NCI-H1436 (cell line): ENCODE measurements at places on chromosomes 12 and 14.

DNA sequence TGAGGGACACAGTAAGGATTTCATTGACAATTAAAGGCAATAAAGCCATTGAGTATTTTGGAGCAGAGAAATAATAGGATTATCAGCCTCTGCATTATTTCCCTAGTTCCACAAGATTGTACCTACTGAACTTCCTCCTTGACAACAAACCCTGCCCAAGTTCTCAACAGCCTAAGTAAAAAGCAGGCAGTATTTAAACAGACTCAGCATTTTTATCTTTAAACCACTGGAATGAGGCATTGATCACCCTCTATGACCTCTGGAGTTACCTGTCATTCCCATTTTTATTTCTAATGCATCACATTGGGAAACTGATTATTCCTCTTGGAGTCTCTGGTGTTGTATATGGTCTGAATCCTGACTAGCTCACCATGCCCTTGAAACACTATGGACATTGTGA lies 570.6 kb upstream of the STXBP6 start:
- no peak for DNase-seq

- no peak for DNase-seq
These were observed 38.5 kb upstream of the SFSWAP start for GRCh38 chr12:131672311-131672940.

- no peak for DNase-seq
These were observed 72.4 kb downstream of the USP15 start for GRCh38 chr12:62332598-62332997.

DNA sequence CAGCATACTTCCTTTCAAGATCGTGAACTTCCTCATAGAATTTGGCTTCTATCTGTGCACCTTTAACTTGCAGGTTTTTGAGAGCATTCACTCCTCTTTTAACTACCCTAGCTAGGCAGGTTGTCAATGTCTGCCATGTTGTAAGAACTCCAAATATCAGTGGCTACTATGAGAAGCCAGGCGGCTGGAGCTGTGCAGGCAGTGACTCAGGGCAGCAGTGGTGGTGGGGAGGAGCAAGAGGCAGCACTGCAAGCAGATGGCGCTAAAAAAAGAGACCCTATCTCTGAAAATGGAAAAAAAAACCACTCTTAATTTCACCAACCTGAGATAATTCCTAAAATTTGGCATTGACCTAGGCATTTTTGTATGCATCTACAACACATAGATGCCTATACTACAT lies 28.5 kb downstream of the YARS2 start:
- no peak for DNase-seq

- no peak for DNase-seq
These were observed 12.9 kb downstream of the RIOX1 start for GRCh38 chr14:73503648-73504047.

GRCh38 chr12:71972441-71973074 lies 33.9 kb downstream of the TPH2 start:
- DNase-seq = no peak

GRCh38 chr12:103181366-103182152 lies 224.1 kb downstream of the ASCL1 start:
- no peak for DNase-seq

DNA sequence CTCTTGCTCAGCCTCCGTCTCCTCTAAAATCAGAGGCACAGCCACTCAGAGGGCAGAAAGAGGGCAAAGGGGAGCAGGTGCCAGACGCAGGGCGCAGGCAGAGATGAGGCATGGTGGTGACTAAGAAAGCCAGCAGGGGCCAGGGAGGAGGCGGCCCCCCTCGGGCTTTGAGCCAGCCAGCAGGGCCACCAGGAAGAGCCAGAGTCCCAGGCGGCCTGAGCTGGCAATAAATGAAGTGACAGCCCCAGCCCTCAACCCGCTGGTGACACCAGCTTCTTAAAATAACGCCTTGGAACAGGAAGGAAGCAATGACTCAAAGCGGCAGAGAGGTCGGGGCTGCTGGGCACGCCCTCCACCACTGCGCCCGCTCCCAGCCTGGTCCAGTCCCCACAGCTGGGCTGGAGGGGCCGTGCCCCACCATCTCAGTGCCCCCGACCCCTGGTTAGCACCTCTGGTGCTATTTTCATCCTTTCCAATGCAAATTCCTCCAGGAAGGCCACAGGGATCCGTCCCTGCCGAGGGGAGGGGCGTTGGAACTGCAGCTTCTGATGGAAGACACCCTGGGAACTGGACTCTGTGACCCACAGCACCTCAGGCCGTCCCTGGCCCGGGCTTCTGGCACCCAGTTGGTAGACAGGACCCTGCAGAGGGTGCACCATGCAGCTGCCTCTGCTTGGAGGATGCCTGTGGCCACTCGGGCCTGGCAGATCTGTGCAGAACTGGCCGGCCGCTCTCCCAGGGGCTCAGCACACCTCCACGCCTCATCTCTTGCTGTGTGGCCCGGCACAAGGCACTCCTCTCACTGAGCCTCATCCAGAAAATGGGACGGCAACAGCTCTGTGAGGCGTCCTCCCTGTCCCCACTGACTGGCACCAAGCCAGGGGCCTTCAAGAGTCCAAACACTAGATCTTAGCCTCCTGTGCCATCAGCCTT lies 113.7 kb downstream of the NCOR2 start:
- DNase-seq = no peak

GRCh38 chr14:43786066-43786762 lies 720.9 kb downstream of the FSCB start:
- no peak for DNase-seq

GRCh38 chr14:77641534-77642341 lies 25.3 kb upstream of the SPTLC2 start:
- no peak for DNase-seq

DNA sequence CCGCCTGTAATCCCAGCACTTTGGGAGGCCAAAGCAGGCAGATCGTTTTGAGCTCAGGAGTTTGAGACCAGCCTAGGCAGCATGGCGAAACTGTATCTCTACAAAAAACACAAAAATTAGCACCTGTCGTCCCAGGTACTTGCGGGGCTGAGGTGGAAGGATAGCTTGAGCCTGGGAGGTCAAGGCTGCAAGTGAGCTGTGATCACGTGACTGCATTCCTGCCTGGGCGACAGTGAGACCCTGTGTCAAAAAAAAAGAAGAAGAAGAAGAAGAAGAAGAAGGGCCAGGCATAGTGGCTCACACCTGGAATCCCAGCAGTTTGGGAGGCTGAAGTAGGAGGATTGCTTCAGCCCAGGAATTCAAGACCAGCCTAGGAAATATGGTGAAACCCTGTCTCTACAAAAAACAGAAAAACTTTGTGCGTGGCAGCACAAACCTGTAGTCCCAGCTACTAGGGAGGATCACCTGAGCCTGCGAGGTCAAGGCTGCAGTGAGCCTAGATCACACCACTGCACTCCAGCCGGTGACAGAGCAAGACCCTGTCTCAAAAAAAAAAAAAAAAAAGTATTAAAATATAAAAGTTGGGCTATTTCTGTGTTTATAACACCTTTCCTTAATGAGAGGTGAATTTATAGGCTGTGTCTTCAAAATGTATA lies 15.5 kb downstream of the RXYLT1 start:
- no peak for DNase-seq

- DNase-seq = no peak
These were observed 8.4 kb downstream of the PLBD2 start for GRCh38 chr12:113366827-113367226.

GRCh38 chr12:12996209-12996608 lies 3.9 kb downstream of the HEBP1 start:
- no peak for DNase-seq

GRCh38 chr14:21990116-21990515 lies 316.5 kb upstream of the OR4E1 start:
- no peak for DNase-seq

DNA sequence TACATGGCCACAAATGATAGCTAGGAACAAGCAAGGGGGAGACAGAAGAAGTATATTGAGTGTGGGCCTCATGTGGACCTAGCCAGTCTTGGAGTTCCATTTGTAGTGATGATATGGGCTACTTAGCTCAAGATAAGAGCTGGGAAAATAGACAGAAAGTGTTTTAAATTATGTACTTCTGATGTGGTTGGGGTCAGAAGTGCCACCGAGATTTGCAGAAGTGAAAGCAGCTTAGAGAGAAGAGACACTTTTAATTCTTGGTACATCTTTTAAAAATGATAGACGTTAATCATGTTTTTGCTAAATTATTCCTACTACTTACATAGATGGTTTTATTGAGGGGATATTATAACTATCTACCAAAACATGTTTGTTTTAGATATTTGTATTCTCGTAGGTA lies 198.3 kb upstream of the PDZRN4 start:
- no peak for DNase-seq

DNA sequence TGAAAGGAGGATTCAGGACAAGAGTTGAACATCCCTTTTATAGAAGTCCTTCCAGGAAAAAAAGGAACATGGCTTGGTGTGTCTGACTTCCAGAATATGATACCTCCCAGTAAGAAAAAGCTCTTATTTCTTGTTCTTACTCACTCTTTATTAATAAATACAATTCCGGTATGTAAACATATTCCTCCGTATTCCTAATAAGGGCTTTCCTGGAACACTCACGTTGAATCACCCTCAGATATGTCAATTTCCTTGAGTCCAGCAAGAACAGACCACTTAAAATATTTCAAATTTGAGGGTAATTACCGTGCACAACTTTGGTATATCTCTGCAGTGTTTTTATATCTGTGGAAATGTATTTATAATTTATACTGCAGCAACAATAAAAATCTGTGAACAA lies 385.6 kb downstream of the SYT1 start:
- DNase-seq = no peak

DNA sequence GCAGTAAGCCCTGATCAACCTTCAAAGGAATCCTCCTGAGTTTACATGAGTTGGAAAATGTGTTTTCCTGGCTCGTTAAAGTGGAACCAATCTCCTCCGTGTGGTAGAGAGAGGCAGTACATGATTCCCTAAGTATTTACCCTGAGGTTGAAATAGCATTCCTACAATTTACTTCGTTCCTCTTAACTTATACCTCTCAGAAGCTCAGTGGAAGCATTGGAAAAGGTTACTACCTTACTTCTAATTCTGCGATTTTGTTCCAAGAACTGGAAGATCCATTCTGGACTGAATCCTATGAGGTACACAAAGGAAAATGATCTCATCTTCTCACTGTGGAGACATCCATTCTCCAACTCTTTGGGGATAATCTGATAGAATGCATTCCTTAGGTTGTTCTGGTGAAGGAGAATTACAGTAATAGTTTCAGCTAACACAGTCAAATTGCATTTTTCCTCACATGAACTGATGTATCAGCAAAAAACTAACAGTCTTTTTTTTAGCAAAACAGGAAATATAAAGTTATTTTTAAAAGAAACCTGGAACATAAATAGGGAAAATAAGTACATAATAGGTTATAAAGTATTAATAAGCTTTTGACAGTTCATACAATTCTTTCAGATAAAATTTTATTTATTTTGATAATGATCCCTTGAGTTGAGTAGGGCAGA lies 475.6 kb downstream of the PDZRN4 start:
- DNase-seq = no peak

DNA sequence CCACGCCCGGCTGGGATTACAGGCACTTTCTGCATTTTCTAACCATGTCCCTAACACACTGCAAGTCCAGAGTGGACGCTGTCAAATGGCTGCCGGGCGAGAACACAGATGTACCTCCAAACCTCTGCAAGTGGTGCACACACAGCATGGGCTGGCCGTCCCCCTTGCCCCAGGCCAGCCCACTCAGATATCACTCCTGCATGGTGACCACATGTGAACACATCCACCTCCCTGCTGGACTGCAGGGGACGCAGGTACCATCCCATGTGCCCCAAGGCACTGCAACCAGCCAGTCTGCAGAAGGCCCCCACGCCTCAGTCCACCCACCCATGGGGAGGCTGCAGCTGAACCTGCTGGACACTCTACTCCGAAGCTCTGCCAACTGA lies 14.0 kb downstream of the BRF1 start:
- no peak for DNase-seq

DNA sequence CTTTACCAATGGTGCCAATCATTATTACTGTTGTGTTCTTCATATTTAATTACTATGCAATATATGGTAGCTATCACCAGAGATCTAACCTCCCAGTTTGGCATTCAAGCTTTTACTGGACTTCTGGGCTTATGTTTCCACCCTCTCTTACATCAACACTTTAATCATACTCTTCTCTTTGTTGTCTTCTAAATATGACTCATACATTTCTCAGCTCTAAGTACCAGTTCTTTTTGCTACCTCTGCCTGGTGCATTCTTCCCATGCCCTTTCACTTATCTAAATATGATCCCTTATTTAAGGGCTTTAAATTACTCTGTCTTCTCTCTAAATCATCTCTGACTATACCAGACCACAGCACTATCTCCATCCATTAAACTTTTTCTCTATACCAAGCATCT lies 246.1 kb upstream of the CCDC196 start:
- no peak for DNase-seq

DNA sequence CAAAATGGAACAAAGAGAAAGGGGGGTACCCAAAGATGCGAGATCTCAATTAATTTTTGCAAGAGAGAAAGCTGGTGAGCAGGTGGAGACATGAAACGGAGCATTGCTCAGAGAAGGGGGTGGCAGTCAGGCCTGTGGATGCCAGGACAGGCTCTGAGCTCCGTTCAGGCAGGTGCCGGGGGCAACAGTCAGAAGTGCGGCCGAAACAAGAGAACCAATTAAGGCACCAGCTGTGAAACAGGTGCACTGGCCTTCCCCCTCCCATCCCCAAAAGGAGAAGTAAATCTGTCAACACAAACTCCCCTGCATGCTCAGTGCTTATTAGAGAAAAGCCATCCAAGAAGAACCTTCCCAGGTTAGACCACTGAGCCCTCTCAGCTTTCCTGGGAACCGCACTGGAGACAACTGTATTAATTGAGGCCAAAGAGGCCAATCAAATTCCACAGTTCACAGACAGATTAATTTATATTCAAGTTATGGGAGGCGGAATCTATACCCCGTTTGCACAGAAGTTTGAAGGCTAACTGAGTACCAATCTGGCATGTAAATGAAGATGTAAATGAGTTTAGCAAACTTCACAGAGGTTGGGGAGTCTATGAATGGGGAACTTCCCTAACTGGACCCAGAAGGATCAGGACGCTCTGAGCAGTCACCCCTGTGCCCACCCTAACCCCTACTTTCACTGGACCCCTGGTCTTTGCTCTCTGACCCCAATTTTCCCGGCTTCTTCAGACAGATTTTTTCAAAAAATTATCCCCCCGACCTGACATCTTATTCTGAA lies 20.9 kb downstream of the OAS2 start:
- DNase-seq = no peak

DNA sequence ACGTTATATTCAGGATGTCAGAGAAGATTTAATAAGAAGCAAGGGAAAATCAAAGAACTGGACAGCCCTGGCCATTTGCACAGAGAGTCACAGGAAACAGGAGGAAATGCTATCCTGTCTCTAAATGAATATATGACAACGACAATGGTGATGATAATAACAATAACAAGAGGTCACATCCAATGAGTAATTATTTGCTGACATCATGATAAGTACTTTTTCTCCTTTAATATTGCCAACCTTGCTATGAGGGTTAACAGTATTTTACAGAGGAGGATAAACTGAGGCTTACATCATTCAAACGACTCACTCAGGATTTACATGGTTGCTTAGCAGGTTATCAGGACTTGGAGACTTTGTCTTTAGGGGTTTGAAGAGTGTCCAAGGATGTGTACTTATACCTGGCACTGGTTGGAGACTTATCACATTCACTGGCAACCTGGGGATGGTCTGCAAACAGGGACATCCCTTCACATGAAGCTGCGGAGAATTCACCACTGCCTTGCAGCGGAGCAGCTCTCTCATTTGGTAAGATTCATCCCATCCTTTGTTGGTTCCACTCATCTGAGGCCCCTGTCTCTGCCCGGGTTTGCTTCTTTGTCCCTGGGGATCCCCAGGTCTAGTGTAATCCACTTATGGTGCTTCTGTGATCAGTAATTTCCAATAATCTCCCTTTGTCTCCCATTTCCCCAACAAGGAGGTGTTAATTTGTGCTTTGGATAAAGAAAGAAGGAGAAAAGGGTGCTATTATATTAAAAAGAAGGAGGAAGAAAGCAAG lies 637.8 kb downstream of the BCL11B start:
- peak; percentile 14 for DNase-seq
